Thymus (tissue), 14 donors: ENCODE measurements at places on chromosomes 3 and 15.

- DNase-seq = no peak
Observed at GRCh38 chr15:99542828-99543227, 23.0 kb upstream of the MEF2A start.

DNA sequence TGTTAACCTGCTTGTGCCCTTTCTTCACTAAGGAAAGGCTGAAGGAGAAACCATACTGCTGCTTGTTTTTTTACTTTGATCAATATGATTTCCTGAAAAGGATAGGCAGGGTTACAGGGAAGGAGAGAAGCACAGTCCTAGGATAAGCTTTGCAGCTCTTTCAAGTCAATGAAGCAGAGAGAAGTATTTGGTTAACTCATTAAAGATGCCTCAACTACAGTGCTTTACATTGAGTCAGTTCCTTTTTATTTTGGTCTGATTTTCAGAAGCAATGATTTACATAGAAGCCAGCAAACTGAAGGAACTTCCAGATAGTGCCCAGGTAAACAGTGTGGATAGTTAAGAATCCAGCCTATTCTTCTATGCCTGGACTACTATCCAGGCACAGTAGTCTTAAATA lies 64.8 kb downstream of the ARIH1 start:
- DNase-seq = no peak

DNA sequence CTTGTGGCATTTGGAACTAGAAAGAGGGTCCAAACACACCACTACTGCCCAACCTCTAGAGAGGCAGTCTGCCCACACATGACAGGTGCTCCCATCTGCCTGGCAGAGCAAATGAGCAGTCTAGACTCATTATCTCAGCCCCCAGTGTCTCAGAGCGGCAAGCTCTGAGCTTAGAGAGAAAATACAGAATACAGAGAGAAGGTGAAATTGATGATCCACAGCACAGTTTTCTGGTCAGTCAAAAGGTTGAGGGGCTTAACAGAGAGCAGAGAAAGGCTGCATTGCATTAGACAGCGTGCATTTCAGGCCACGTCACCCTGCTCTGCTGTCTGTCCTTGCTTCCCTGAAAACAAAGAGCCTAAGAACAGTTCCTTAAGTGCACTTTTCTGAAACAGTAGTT lies 135.1 kb downstream of the KCNMB2 start:
- no peak for DNase-seq

DNA sequence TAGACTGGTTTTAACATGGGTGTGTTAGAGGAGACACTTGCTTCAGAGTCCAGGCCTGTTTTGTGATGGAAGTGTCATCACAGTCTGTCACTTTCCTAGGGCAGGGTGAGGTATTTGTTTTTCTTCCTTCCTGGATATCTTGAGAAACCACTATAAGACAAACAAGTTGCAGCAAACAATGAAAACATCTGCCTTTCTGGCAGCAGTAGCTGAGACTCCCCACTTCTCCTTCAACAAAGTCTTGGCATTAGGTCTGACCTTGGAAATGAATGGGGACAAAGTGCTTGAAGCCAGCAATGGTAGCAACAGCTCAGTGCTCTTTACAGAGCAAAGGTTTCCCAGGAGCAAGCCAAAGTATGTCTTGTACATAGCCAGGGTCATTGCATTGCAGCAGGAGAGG lies 64.6 kb downstream of the CD200 start:
- no peak for DNase-seq

DNA sequence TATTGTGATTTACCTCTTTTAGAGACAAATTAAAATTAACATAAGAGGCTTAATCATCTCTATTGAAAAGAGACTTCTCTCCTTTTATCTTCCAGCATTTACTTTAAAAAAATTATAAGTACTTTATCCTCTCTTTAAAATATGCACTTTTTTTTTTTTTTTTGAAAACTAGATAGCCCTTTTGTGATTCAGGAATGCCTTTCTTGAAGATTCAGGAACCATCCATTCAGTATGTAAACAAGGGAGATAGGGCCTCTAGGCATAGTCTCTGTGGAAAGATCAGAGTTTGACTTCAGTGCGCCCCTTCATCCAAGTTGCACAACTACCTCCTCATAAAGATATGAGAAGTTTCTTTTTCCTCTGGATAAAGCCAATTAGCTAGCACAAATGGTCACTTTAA lies 1163.7 kb downstream of the SI start:
- no peak for DNase-seq

DNA sequence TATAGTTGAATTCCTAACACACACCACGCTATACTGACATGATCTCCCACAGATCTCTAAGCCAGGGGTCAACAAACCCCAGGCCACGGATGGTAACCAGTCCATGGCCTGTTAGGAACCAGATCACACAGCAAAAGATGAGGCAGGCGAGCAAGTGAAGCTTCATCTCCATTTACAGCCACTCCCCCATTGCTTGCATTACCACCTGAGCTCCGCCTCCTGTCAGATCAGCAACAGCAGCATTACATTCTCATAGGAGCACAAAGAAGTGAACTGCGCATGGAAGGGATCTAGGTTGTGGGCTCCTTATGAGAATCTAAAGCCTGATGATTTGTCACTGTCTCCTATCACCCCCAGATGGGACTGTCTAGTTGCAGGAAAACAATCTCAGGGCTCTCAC lies 2.7 kb downstream of the PDCD7 start:
- DNase-seq = no peak

DNA sequence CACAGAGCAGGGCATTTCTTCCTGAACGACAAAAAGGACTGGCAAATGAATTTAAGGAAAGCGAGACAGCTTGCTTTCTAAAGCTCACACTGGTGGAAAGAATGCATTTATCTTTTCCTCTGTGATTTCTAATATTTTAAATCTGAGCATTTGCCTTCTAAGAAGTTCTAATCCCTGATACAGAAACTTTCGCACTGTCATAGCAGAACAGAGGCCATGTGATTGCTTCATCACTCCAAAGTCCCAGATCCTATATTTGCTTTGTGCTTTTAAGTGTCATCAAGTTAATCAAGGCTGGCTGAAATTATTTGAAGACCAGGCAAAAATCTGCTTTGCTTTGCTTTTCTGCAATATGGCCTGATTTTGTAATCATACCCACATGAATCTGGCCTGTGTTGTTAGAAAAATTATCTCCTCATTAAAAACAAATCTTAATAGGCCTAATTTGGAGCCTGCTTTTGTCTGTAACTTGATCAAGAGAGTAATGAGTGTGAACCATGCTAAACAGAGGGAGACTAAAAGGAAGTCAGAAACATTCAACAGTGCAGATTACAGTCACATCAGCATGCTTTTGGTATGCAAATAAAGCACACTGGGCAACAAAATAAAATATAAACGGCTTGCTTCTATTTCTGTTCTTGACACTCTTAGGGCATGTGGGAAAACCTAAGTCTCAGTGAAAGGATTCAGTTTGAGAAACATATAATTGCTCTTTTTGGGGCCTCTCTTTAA lies 178.2 kb upstream of the ADAMTS9 start:
- DNase-seq = no peak

DNA sequence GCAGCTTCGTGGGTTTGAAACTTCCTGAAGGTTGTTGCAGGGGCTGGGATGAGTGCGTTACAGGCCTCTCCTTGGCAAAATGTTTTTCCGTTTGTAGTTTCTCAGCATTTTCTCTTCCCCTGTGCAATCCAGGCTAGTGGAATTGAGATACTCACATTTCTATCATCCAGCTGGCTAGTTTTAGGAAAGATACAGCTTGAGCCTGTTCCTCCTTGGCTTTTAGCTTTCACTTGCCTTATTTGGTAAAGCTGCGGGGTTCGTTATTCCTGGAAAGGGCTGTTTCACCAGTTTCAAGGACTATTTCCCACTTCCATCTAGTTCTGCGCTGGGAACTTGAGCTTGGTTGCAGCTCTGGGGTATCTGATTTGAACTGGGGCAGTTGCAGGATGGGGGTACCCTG lies 90.3 kb downstream of the ITPR1 start:
- no peak for DNase-seq

GRCh38 chr15:66503780-66504562 lies 684 bp downstream of the RPL4 start:
- DNase-seq = no peak

DNA sequence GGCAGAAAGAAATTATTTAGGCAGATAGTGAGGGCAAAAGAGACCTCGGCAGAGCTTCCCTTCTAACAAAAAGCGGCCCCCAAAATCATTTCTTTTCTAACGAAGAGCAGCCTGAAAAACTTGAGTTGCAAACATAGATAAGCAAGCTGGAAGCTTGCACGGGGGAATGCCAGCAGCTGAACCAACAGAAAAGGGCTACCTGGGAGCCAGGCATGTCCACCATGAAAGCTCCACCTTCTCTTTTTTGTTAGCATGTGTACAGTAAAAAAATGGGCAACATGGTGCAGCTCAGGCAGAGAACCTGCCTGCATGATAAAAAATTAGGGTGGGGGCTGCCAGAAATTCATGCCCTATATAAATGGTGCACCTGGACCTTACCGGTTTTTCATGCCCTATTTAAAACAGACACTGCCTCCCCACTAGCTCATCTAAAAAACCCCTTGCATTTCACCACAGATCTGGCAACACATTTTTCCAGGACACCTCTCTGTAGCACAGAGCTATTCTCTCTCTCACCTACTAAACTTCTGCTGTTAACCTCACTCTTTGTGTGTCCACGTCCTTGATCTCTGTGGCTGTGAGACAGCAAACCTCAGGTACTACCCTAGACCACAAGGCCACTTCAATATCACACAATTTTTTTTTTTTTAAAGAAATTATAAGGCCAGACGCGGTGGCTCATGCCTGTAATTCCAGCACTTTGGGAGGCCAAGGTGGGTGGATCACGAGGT lies 18.7 kb downstream of the SLC33A1 start:
- DNase-seq = peak; percentile 4

DNA sequence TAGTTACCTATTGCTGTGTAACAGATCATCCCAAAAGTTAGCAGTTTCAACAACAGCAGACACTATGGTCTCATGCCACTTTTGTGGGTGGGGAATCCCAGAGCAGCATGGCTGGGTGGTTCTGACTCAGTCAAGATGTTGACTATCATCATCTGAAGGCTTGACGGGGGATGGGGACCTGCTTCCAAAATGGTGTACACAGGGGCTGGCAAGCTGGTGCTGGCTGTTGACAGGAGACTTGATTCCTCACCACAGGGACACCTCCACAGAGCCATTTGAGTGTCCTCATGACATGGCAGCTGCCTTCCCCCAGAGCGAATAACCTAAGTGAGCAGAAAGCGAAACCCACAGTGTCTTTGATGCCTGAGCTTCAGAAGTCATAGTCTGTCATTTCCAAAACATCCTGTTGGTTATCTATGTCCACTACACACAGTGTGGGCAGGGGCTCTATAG lies 19.1 kb downstream of the DNAJB8 start:
- DNase-seq = peak; percentile 18
